Fibroblast of upper back skin (primary cell): ENCODE measurements at places on chromosomes 4 and X.

GRCh38 chrX:75546724-75547511, 24.1 kb upstream of the ZDHHC15 start:
- DNase-seq: no peak

- no peak for DNase-seq
Observed at GRCh38 chr4:168841000-168841671, 168.9 kb downstream of the CBR4 start.

DNA sequence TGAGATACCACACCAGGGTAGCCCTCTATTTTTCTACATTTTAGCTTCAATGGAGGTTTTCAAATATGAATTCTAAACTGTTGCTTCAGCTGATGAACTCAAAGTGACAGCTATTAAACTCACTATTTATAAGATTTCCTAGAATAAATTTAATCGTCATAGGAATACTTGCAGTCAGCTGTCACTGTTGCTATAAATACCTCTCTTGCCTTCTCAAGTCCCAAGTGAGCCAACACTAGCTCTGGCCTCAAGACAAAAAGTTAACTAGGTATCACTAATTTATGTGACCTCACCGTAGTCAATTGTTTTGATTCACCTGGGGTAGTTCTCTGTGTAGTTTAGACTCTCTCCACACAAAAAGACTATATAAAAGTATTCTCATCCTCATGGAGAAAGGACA, 34.3 kb upstream of the PROM1 start:
- DNase-seq: no peak

DNA sequence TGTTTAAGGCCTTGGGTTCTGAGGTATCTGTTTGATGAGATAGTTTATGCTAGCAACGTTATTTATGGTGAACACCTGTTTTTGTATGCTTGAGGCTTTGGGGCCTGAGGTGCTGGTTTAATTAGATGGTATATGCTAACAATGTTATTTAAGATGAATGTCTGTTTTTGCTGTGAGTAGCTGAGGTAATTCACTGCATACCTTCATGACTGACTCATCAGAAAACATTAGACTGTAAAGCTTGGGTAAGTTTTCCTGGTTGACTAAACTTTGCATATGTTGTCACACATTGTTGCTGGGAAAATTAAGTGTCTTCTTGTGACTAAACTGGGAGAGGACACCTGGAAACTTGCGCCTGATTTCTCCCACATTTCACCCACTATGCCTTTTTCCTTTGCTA, 1026.6 kb downstream of the RAPGEF2 start:
- DNase-seq: peak; percentile 62

- no peak for DNase-seq
Observed at GRCh38 chr4:47763279-47763678, 74.6 kb downstream of the CORIN start.

DNA sequence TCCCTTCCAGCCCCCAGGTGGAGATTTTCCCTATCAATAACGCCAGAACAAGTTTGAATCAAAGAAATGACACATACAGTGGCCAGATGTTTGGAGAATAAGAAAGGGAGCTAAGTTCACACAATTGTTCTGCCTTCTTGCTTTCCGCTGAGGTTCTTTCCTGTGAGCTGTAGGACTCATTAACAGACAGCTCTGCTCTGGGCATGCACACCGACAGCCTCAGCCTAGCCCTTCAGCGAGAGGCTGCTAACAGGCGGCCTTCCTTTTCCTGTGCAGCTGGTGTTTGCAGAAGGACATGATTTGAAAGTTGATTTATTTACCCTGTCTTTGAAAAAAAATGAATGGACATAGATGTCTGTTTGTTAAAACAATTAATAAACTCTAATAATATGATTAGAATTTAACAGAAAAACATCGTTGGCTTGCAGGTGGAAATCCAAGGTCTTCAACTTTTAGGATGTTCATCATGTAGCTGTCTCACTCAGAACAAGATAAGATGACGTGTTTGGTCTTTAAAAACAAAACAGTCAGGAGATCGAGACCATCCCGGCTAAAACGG, 183.3 kb downstream of the KDR start:
- DNase-seq: no peak

DNA sequence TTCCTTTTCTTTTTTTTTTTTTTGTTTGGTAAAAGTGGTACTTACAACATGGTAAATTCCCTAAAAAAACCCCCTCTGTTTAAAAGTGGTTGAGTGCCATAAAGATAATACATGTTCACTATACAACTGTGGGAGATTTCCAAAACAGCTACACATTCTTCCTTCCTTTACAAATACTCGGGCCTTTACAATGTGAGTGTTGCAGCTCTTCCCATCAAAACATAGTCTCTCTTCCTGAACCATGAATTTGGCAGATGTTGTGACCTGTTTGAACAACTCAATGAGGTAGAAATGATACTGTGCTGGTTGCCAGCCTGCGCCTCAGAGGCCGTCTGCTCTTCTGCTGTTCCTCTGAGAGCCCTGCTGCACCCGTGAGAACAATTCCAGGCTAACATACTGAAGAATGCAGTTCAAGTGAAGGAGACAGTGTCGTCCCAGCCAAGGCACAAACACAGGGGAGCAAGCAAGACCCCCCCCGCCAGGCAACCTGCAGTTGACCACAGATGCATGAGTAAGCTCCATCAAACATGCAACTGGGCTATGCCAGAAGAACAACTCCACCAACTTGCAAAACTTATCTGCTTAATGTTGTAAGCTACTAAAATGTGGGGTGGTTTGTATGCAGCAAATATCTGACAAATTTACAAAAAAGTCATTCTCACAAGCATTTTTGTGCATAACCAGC, 645.0 kb downstream of the PCDH7 start:
- peak; percentile 68 for DNase-seq

DNA sequence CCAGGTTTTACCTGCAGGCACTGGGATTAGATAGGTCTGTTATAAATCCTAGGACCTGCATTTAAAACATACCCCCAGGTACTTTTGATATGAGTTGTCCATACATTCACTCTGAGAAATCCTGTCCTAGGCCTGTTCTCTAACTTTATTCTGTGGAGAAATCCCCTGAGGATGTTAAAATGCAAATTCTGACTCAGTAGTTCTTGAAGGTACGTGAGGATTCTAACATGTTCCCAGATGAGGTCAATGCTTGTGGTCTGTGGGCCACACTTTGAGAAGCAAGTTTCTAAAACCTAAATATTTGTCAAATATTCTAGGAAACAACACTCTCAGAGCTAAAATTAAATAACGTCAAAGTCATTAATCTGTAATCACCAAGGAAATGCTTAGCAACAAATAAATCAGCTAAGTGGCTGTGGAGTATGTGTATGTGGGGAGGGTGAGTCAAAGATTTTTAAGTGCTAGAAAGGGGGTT, 101.3 kb upstream of the MAGEB16 start:
- DNase-seq: no peak

- no peak for DNase-seq
Observed at GRCh38 chr4:189029976-189030504, 890.8 kb downstream of the TRIML1 start.

- DNase-seq: no peak
Observed at GRCh38 chrX:131058136-131058868, at the start of gene ARHGAP36. ARHGAP36 (plus strand) TSS chrX:131058346; CDS start chrX:131081666, 23,320 bp downstream.

GRCh38 chr4:74376888-74377483, 12.0 kb downstream of the EREG start:
- peak; percentile 73 for DNase-seq
